CD8-positive, alpha-beta T cell (primary cell): ENCODE measurements at places on chromosomes 3 and 15.

GRCh38 chr15:31480356-31481025, 153.9 kb downstream of the KLF13 start:
- no peak for DNase-seq

GRCh38 chr3:11720917-11721411, 77.2 kb upstream of the VGLL4 start:
- DNase-seq = no peak

GRCh38 chr3:54312156-54312899, 190.0 kb downstream of the CACNA2D3 start:
- DNase-seq = no peak

- DNase-seq = no peak
Observed at GRCh38 chr3:193732391-193732790, 139.4 kb downstream of the OPA1 start.

- DNase-seq = no peak
Observed at GRCh38 chr3:152123457-152123856, 145.3 kb upstream of the MBNL1 start.

DNA sequence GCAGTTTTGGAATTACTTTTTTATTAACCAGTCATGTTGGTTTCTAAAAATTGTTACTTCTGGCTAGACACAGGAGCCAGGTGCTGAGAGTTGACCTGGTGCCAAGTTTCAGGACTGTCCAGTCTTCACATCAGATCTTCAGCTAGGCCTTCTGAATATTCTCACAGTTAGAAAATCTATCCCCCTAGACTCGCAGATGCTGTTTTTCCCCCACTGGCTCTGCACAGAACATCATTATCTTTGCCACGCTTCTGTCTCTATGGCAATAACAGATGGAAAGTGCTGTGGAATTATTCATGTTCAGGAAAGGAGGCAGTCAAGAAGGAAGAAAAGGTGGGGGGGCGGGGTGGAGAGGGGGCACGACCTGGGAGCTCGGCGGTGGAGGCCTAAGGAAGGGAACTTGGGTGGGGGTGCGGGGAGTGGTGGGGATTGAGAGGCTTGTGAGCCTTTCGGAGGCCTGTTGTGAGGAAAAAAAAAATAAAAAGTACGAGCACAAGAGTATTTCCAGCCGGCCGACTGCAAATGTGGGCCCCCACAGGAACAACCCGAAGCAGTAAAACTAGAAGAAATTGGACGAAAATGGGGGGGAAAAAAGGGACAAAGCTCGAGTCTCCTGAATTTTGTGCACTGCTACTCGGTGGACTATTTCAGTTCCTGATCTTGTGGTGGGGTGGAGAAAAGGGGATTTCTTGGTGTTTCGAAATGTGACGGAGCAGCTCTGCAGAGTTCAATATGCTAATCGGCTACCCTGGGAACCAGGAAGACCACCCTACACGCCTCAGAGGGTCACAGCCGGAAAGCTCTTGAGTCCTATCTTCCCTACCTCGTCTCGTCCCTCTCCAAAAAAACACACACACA, 1.5 kb upstream of the SKIL start:
- no peak for DNase-seq

DNA sequence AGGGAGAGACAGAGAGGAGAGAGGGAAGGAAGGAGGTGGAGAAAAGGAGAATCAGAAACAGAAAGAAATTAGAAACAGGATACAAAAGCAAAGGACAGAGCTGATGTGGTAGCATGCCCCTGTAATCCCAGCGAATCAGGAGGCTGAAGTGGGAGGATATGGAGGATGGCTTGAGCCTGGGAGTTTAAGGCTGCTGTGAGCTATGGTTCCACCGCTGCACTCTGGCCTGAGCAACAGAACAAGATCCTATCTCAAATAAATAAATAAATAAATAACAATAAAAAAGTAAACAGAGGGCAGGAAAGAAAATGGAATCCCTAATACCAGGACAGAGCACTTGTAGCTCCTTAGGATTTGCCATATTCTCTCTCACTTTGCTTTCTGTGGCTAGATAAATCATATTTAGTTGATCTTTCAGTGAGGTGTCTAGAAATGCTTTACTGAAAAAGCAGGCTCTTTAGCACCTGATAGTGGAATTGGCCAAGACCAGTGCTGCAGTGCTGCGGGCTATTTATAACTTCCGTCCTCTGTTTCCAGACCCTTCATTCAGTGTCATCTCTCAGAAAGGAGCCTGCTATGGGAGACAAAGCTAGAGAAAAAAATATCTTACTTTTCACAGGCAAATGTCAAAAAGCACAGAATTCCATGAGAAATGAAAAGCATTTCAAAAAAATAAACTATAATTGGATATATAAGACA, 20.0 kb upstream of the SLC28A2 start:
- no peak for DNase-seq

GRCh38 chr15:78873793-78874765, 1.4 kb downstream of the MORF4L1 start:
- no peak for DNase-seq

- DNase-seq = no peak
Observed at GRCh38 chr15:41789236-41789635, 15.0 kb downstream of the MAPKBP1 start.

DNA sequence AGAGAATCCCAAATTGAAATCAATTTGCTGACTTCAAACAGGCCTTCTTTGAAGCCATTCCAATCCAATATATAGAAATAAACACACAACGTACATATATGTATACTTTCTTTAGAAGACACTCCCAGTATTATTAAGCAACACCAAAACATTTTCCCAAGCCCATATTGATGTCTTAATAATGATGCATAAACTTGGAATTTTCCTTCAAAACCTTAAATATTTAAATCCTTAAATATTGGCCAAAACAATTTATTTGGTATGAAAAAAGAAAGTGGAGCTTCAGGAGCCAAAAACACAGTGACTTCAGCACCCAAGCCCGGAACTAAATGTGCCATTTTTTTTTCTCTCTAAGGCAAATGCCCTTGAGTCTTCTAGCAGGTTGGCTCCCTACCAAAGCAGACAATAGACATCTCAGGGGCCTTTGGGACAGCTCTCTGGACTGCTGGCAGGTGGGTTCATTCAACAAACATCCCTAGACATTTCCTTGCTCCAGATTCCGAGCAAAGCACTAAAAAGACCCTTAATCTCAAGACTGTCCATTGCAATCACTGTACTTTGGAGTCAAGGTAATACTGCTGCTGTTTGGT, 384.7 kb downstream of the NTRK3 start:
- DNase-seq = no peak

DNA sequence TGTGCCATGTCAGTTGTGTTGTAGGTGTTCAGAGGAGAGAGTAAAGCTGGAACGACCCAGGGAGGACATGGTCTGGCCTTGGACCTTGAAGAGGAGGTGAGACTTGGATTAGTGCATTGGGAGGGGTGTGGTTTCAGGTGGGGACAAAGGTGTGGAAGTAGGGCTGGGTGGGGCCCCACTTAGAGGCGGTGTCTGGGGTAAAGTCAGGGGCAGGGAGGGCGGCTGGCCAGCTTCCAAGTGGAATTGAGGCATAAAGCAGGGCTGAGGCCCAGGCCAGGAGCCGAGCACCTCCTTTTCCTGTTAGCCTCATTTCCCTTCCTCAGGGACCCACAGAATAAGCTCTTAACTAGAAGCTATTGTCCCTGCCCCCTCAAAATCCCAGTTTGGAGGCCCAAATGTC, 36.2 kb upstream of the FLNB start:
- DNase-seq = no peak

DNA sequence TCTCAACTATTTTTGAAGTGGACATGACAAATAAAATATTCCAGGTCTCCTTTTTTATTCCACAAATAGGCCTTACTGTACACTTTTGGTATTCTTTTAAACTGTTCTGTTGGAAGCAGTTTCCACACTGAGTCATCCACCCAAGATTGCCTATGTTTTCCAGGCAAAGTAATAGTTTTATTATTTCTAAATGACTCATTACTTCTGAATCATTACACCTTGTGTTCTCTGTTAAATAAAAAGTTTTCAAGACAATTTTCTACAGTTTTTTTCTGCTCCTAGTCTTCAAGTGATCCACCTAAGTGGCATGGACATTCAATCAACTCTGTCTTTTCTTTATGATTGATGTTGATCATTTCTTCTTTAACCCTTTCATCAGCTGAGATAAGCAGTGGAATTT, 26.5 kb downstream of the PPP2R3A start:
- no peak for DNase-seq

GRCh38 chr3:135007607-135008006, 212.5 kb downstream of the EPHB1 start:
- DNase-seq = no peak

DNA sequence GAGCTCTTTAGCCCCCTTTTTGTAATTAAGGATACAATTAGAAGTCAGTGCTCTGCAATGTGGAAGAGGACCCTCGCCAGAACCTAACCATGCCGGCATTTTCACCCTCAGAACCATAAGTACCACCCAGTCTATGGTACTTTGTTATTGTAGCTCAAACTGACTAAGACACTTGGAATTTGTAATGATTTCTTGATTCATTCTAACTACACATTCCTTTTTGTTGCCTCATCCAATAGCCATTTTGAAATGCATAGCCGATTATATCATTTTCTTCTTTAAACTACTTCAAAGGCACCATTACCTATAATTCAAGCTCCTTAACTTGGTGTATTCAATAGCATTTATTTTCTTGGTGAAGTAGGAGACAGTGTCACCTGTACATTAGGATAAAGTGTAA, 61.4 kb downstream of the GLB1 start:
- DNase-seq = no peak

GRCh38 chr3:59456852-59457485, 407.1 kb upstream of the CFAP20DC start:
- no peak for DNase-seq

GRCh38 chr3:48596157-48596556, 1.0 kb upstream of the COL7A1 start:
- DNase-seq = no peak

- no peak for DNase-seq
Observed at GRCh38 chr15:64574301-64575017, 114.1 kb downstream of the ZNF609 start.

GRCh38 chr15:76346669-76347481, 10.3 kb downstream of the ISL2 start:
- DNase-seq = no peak

- no peak for DNase-seq
Observed at GRCh38 chr3:177050501-177051237, 146.6 kb downstream of the TBL1XR1 start.

DNA sequence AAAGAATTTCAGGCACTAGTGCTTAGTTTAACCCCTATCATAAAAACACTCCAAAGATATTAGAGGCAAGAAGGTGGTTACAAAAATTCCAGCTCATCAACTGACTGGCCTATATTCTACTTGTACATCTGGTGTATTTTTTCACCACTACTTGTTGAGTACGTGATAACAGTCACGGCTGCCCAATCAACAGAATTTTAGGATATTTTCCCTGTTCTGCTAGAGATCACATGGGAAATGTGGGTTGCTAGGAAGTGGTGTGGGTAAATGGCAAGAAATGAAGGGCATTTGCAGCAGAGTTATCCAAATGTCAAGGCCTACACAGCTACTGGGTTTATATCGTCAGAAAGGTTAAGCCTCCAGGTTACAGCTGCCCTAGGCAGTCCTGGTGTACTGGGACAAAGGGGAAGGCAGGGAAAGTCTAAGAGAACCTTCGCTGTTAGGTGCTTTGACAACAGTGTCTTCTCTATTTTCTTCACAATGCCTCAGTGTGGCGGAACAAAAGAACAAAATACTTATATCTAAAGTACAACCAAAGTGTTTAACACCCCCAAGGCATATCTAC, 81.9 kb downstream of the FMN1 start:
- DNase-seq = no peak

DNA sequence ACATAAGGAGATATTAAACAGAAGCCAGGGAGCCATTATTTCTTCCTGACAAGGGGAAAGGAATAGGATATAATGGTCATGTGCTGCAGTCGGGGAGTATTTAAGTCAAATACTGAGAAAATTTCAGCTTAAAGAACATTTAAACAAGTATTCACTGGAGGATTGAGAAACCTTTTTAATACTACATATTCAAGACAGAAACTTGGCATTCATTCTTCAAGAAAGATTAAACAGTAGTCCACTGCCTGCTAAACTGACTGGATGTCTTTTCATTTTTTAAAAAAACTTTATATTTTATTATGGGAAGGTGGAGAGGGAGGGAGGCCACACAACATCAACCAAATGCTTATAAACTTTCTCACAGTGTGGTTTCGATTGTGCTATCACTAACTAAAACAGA, 107.4 kb upstream of the CBLB start:
- no peak for DNase-seq

DNA sequence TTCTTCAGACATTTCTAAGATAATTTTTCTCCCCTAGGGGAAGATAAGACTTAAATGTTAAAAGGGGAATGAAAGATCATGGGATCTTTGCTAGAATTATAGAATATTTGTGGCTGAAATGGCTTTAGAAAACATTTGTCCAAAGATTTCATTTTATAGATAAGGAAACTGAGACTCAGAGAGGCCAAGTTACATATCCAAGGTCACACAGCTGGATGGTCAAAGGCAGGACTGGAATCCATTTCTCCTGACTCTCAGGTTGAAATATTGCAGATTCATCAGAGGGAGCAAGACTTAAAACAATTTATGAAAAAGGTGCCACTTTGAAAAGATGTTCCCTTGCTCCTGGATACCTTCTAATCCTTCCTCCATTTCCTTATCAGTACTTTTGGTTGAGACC, 19.5 kb upstream of the LEKR1 start:
- DNase-seq = no peak

DNA sequence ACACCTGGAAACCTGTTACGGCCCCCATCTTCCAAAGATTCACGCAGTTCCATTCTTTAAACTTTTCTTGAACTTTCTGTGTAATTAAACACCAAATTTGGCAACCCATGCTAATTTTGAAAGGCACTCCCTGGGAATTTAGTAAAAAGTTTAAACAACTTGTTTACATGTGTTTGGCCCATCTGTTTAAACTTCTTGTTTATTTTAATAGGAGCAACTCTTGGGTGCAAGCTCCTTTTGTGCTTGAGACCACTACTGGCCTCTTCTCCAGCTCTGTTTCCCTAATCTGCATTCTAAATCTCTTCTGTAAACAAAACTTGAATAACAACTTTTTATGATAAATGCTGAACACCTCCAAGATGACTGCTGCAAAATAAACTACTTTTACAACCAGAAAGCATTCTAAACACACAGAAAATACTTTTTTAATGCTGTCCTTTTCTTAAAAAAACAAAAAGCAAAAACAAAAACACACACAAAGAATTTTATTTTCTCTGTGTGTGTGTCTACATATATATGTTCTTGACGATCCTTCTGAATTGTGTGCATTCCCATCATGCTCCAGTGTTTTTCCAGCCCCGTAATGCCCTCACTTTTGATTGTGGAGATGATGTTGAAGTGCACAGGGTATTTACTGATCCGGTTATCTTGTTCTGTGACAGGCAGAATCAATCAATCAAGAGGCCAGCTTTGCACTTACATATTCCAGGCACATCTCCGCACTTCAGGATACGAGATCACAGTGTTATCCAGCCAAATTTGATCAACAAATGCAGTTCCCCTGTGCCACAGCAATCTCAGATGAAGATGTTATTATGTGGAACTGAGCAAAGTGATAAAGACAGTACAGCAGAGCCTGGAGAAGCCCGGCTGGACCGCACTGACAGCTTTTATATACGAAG, 416.9 kb downstream of the FOXP1 start:
- DNase-seq = no peak

DNA sequence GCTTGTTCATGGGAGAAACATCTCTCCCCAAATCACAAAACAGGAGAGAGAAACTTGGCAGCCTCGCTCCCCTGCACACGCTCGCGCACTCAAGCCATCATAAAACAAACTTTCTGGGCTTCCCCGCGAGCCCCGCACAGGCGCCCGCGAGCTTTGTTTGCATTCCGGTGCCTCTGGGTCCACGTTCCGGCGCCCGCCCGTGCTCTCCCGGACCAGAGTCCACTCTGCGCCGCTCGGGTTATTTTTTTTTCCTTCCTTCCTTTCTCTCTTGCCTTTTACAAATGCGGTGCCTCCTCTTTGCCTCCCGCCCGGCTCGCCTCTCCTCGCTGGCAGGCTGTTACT, 363 bp downstream of the MAGI1 start:
- no peak for DNase-seq
